K562 (cell line): ENCODE measurements at places on chromosomes 7 and 10. TPM values are rescaled to one million over a fixed set of nuclear protein-coding genes. Genes with fewer than 3 reads are reported as not detected.

- peak; percentile 12 for DNase-seq
Observed at GRCh38 chr7:144513334-144513733, 109.8 kb upstream of the NOBOX start.

- DNase-seq = no peak
Observed at GRCh38 chr10:112467541-112468075, 20.6 kb downstream of the VTI1A start.

DNA sequence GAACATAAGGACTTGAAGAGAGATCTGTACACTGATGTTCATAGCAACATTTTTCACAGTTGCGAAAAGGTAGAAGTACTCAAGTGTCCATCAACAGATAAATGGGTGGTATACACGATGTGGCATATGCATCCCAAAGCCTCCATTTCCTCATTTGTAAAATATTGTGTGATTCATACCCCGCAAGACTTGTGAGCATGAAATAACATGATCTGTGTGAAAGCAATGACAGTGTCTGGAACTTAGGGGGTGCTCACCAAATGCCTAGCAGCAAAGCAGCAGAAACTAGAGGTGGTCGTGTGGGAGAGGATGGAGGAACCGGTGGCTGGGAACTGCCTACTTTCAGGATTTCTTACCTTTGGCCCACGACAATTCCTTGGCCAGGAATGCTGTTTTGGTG lies 135.3 kb upstream of the INSYN2A start:
- no peak for DNase-seq

- no peak for DNase-seq
Observed at GRCh38 chr7:107162475-107162874, 6.3 kb upstream of the HBP1 start.

DNA sequence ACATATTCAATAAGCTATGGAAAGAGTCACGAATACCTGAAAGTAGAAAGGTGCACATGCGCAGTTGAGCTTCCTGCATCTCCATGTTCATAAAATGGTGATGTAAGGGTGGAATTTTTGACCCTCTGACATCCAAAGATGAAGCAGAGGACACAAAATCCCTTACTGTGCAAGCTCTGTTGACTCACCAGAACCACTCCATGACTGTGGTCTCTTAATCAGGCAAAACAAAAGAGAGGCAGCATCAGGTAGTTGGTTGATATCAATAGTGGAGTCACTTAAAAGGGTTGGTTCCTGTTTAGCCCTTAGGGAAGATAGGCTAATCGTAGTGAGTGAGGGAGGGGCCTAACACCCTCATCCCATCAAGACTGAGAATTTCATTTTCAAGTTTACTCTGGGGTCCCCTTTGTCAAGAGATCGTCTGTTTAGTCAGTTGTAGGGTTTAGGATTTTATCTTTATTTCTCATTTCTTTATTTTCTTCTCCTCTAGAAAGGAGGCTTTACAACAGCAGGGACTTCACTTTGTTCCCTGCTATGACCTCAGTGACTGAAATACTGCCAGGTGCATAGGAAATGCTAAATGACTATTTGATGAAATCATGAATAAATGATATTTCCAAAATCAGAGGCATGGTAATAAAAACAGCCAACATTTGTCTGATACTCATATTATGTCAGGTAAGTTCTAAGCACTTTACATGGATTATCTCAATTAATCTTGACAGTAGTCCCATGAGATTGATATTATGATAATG lies 98.1 kb downstream of the CD36 start:
- DNase-seq = no peak

DNA sequence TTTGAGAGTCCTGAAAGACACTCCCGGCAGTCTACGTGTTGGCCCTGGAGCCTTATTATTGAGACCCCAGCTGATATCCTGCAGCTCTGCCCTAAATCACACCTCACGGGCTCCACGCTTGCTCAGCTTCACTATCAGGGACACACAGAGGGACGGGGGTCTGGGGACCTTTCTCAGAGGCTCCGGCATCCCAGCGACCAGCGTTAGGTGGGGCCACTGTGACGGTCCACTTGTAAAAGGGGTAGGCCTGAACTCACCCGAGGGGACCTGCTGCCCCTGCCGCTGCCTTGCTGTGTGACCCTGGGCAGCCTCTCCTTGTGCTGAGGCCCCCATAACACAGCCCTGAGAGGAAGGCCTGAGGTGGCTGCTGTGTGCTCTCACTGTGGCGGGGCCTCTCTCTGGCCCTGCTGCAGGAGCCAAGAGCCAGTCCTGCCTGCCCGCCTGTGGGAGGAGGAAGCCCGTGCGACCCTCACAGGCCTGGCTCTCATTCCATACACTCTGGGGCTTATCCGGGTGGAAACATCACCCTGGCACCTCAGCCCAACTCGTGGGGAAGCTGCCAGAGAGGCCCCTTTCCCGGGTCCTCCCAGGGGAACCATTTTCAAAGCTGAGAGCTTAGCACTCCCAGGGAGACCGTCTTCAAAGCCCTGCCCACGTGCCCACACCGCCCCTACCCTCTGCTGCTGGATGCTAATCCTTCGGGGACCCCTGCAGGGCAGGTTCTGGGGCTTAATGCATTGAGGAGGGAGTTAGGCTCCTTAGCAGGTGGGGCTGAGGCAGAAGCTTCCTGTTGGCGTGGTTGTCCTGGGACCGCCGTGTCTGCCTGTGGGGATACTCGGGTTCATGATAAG lies 21.7 kb downstream of the AQP1 start:
- no peak for DNase-seq

- no peak for DNase-seq
Observed at GRCh38 chr10:124018886-124019525, 74.4 kb downstream of the CHST15 start.

DNA sequence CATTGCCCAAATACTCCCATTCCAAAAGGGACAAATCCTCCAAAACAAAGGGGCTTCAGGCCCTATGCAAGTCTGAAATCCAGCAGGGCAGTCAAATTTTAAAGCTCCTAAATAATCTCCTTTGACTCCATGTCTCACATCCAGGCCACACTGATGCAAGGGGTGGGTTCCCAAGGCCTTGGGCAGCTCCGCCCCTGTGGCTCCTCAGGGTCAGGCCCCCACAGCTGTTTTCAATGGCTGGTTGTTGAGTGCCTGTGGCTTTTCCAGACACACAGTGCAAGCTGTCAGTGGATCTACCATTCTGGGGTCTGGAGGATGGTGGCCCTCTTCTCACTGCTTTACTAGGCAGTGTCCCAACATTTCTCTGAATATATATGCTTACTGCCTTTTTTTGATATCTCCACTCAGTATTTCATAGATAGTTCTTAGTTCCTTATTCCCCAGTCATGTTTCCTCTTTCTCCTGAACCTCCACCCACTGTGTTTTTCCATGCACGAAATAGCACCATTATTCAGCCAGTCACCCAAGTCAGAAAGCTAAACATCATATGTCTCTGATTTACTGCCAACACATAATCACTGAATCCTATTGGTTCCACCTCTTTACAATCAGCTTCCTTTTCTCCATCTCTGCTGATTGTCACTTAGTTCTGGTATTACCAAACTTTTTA lies 172.6 kb upstream of the CACNA2D1 start:
- DNase-seq = no peak

DNA sequence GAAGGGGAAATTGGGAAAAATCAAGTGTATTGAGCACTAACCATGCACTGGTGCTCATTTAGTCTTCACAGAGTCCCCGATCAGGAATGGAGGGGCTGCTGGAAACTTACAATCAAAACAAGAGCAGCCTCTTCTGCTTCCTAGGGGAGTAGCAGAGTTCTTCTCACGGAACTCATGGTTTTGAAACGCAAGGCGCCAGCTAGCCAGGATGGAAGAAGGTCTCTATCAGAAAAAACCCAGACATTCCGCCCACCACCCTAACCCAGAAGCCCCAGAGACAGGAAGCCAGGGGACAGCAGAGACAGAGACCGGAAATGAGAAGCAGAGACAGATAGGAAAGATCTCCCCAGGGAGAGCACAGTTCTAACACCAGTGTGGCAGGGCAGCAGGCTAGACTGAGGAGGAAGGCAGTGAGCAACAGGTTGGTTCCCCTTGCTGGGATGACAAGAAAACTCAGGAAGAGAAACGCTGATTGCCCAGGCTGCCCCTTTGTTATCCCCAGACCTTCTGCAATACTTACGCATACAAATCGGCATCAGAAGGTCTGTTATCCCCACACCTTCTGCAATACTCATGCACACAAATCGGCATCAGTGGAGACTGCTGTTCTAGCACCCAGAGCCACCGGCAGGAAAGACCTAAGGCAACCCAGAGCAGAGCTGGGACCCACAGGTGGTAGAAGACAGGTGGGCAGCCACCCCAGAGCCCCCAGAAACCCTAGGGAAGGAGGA lies 99.2 kb downstream of the CPXM2 start:
- no peak for DNase-seq

DNA sequence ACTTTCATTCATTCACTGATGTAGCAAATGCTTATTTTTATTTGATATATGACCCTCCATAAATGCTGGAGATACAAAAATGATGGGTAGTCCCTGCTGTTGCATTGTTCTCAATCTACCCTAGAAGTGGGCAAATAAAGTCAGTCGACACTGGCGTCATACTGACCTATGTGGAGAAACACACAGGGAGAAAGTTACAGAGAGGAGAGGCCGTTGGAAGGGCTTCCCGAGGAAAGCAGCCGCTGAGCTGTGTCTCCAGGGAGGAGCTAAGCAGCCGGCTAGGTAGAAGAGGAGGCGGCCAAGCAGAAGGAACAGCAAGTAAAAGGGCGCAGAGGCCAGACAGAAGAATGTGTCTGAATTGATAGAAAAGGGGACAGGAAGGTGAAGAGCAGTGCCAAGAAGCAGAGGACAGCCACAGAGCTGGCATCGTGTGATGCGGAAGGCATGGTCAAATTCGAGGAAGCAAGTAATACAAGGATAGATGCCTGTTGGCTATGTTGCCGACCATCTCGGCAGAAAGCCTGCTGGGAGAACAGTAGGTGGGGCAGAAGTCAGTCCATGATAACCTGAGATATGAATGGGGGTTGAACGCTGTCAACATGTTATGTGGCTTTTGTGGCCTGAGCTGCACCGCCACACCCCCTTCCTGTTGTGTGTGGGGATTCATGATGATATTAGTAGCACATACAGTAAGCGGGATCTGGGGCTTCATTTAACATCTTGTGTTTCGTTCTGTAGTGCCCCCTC lies 25.9 kb downstream of the ST8SIA6 start:
- peak; percentile 74 for DNase-seq

GRCh38 chr10:111078505-111079185 lies 1.8 kb downstream of the ADRA2A start:
- DNase-seq = no peak

DNA sequence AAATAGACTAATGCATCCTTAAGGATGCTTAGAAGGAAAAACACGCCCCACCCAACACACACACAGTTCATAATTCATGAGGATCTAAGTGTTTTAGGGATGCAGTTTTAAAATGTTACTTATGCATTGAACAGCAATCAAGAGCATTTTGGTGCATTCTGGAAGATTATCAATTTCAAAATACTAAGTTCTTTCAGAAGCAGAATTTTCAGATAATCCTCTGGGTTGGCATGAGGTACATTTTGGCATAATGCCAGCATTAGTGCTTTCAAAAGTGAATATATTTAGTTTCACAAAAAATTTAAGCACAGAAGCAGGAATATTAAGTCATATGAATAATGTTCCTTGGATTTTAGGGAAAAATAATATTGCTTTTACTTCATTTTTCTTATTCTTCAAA lies 937.1 kb downstream of the REEP3 start:
- DNase-seq = no peak

DNA sequence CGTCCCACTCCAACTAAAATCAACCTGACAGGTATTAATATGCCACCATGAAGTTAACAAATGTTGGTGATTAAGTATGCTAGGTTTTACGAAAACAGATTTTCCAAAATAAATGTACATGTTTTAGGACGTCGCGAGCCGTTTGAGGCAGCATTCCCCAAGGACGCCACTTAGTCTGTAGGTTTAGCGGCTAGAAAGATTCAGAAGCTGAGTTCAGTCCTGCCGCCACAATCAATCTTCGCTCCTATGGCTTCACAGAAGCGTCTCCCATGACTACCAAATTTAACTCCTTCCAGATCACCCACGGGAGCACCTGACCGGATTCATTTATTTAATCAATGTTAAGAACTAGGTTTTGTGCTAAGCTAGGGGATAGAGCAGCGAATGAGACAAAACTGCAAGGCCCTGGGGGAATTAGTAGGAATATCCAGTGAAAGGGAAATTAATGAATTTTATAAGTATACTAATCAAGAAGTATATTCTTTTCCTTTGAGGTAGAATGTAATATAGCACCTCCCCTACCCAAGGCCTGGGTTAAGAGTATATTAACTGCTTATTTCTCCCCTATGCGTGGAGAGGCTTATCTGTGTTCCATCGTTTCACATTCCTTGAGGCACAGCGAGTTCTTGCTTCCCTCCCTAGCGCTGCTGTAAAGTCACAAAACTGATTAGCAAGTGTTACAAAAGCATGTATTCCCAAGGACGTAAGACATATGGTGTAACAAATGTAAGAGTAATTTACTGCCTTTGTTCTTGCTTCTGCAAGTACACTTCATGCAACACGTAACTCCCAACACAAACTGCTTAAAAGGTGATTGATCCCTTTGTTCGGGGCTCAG lies 994 bp upstream of the CYP51A1 start:
- DNase-seq = peak; percentile 60

- no peak for DNase-seq
Observed at GRCh38 chr7:79403879-79404278, 49.6 kb downstream of the MAGI2 start.

DNA sequence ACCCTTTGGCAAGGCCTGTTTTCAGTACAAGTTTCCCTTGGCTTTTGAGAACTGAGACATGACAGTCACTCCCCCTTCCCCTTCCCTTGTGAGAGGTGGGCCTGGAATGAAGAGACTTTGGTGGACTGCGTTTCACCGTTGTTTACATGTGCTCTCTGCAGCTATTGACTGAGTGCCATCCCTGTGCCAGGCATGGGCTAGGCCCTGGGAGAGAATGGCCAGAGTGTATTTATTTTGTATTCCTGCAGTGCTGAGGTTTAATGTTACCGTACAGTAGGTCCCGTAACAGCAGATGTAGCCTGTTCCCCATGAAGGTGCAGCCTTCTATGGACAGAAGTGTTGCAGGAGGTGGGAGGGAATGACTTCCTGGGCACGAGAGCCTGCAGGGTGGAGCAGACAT lies 50.0 kb downstream of the TACR2 start:
- no peak for DNase-seq

CTNNA3 gene
- not detected in 2 replicates for polyA plus RNA-seq

EN2 gene
- 0.04 and 0.07 TPM in 2 replicates for polyA plus RNA-seq

BUD31 gene
- polyA plus RNA-seq = 237 and 272 TPM in 2 replicates

MAGI2 gene
- 1.2 and 1.4 TPM in 2 replicates for polyA plus RNA-seq

TRPV6 gene
- polyA plus RNA-seq = 0.22 and 0.32 TPM in 2 replicates

CCDC3 gene
- polyA plus RNA-seq = not detected in 2 replicates

C10orf67 gene
- polyA plus RNA-seq = not detected in 2 replicates

HOXA13 gene
- polyA plus RNA-seq = not detected in 2 replicates

AOC1 gene
- not detected in 2 replicates for polyA plus RNA-seq
